ENCODE measurements at places on chromosomes 7 and 10. TPM values are rescaled to one million over a fixed set of nuclear protein-coding genes. Genes with fewer than 3 reads are reported as not detected.

- no peak for DNase-seq
These were observed 810.1 kb upstream of the CELF2 start for GRCh38 chr10:10207538-10207937.

DNA sequence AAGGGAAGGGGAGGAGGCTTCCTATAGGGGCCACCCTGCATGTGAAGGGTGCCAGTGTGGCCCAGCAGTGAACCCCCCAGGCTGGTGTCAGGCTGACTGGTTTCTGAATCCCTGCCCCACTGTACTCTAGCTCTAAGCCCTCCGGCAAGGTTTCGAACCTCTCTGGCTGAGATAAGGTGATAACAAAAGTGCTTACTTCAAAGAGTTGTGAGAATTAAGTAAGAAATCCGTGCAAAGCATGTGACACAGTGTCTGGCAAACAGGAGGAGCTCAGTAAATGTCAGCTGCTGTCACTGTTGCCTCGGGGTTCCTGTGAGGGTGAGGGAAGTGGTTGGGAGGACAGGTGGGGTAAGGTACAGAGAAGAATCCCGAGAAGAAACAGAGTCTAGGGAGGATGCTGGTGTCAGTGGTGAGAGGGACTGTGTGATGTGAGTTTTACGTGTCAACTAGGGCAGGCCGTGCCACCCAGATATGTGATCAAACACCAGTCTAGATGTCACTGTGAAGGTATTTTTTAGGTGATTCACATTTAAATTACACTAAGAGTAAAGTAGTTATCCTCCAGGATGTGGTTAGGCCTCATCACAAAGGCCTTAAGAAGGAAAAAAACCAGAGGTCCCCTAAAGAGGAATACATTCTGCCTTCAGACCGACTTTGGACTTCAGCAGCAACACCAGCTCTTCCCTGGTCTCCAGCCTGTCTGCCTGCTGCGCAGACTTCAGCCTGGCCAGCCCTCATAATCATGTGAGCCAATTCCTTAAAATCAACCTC, 64.4 kb downstream of the BPGM start:
- no peak for DNase-seq

DNA sequence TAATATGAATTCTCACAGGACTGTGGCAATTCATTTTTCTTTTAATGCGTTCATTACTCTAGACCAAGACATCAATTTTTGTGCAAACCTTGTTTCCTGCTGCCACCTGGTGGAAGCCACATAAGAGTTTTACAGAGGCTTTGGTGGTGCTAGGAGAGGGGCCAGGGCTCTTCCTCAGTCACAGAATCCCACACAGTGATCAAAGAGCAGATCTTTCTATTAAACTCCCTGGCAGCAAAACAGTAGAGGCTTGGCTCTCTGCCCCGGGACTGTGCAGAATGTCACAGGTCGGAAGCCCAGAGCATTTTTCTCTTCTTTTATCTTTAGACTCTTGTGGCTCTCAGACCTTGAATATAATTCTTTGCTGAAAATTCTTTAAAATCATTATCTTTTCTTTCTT, 506.4 kb upstream of the C7orf33 start:
- peak; percentile 77 for DNase-seq

DNA sequence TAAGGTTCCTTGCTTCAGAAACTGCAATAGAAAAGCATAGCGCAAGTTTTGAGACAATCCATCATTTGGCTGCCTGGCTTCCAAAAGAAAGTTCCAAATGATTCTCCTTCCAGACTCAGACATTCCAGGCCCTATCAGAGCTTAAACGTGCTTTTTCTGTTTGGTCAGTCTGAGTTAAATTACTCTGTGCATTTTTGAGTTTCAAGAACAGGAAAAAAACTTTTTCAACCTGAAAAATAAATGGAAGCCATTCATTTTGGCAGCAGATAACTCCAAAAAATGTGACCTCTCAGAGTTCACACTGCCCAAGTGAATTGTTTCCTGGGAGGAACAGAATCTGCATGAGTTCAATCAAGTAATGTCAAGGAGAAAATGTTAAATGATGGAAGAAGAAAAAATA, 354.2 kb downstream of the CXCL12 start:
- DNase-seq = no peak

GRCh38 chr10:42790835-42791234, 8.2 kb downstream of the BMS1 start:
- DNase-seq = no peak

DNA sequence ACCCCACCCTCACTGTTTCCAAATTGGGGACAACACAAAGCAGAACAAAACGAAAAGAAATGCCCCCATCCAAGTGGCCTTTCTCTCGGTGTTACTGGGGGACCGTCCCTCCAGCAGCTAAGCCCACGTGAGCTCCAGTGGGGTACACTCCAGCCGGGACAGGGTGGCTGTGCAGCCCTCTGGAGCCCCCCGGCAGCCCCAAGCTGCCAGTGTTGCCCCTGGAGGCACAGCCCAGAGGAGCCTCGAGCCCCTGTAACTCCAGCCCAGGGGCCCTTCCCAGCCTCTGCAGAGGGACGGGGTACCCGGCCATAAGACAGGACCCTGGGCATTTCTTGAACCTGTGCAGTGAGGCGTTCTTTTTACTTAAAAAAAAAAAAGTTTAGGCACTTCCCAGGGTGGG, 124.5 kb upstream of the KCTD7 start:
- no peak for DNase-seq

DNA sequence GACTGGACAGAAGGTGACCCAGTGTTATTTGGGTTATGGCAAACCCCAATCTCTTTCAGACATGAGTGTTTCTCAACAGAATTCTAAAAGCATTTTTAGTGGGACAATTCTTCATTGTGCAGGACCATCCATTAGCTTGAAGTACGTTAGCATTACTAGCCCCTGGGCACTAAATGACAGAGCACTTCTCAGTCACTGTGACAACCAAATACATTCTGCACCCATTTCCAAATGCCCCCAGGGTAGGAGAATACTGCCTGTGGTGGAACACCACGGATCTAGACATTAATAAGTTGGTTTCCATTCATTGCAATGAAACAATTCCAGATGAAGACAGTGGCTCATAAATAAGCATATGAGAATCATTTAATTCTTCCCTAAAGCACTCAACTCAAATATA, 102.4 kb upstream of the FRMD4A start:
- no peak for DNase-seq

- DNase-seq = no peak
These were observed 31.6 kb upstream of the LAMB1 start for GRCh38 chr7:108034586-108034985.

DNA sequence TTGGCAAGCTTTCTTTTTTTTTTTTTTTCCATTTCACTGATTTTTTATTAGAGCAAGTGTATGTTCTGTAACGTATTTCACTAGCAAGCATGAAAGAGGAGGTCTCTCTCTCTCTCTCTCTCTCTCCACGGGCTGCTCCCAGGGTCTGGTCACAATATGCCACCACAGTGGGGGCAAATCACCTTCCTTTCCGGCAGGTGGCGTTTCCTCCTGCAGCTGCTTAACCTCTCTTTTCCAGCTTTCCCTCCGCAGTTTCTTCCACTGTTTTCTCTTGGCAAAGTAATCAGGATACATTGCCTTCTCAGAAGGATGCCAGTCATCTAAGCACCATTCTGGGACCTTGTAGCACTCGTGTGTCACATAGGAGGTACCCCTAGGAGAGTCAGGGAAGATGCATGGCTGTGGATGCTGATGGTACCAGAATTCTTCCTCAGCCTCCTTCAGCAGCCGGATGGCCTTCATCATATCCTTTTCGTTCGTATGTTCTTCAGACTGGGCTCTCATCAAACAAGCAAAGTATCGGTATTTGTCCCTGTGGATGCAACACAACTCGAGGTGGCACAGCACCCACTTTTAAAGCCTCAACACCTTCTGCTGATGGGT, 197.3 kb upstream of the PODXL start:
- peak; percentile 51 for DNase-seq

- no peak for DNase-seq
These were observed 88.5 kb downstream of the ELAPOR2 start for GRCh38 chr7:86970986-86971385.

- DNase-seq = no peak
These were observed 35.6 kb upstream of the PDLIM1 start for GRCh38 chr10:95326396-95326795.

DNA sequence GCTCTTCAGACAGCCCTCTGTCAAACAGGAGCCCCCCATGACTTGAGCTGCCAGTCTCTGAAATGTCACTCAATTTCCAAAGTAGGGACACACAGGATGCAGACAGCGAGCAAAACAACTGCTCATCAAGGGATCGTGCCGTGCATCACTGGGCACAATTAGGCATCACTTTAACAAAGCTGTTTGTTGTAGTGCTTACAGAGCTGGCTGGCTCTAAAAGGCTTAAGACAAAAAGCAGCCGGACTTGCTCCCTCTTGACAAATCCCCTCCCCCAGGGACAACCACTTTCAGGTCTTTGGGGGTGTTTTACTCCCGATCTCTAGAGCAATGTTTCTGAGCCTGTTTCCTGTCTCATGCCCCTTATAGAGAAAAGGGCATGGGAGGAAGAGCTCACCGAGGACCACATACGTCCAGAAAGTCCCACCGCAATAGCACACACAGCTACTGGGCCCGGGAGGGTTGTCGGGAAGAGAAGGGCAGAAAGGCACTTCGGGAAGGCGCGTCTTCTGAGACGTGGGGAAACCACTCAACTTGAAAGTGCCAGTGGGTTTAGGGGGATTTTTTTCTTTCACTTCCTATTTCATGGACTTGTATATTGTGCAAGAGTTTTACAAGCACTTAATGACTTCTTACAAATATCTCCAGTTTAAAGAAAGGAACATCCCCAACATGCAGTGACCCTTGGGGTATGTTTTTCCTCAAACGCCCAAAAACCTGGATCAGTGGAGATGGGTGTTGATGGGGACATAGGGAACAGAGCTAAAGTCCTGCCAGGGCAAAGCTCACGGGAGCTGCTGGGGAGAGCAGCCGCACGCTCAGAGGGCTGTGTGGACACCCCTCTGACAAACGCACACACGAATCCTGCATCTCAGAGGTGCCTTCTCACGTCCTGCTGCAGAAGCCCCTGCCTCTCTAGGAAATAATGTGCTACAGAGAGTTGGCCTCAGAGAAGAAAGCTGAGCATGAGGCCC, 27.1 kb downstream of the LRRC20 start:
- no peak for DNase-seq

DNA sequence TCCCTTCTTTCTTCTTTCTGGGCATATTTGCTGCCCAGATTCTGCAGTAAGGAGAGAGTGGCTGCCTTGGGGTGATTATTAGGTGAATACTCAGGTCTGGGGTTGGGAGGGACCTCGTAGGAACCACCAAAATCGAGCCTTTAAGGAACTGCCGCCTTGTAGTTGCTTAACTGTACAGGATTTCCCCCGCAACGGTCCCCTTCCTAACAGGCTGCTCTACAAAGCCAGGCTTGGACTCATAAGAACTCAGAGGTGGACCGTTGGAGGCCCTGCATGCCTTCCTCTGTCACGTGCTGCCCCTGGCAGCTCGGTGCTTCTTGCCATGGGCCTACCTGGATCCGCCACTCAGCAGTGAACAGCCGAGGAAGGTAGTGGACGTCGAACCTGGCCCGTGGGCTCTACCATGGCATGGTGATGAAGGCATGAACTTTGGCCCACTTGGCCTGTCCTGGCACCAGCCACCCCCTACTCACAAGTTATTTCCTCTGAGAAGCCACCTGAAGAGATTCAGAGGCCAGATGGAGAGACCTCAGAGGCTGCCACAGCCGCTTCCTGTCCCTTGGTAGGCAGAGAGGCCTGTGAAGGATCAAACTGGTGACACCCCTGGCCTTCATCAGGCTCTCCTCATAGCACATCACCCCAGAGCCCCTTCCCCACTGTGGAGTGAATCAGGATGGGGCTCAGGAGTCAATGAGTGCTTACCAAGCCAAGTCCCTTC, 54.6 kb downstream of the NOD1 start:
- no peak for DNase-seq

GRCh38 chr10:35056686-35057085, 33.5 kb downstream of the CUL2 start:
- DNase-seq = no peak

DNA sequence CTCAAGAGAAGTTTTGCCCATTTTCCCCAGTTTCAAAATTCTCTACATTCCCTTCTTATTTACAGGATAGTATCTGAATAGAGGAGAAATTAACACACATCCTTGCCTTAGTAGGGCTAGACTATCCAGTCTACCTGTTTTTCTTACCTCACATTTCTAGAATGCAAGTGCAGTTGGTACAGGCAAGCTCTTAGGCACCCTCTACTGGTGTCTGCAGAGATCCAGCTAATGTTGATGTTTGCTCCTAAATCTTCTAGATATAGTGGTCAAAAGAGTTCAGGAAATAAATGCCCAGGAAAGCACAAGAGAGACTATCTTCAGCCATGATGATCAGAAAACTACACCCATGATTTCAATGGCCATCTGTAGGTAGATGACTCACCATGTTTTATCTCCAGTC, 205.3 kb downstream of the HTR7 start:
- no peak for DNase-seq

The SYCE1 gene
- not detected for polyA plus RNA-seq

The SP4 gene
- 1.1 TPM for polyA plus RNA-seq

The HOXA10 gene
- polyA plus RNA-seq = not detected

The TRIM24 gene
- polyA plus RNA-seq = 6.5 TPM

The PPP1R17 gene
- not detected for polyA plus RNA-seq

The TAS2R5 gene
- 0.75 TPM for polyA plus RNA-seq

The EBLN1 gene
- not detected for polyA plus RNA-seq

The MEST gene
- polyA plus RNA-seq = 36.7 TPM

The CFTR gene
- polyA plus RNA-seq = not detected

The ZNF789 gene
- 34.5 TPM for polyA plus RNA-seq
